ENCODE measurements at places on chromosomes 12 and 14.
A peak's percentile ranks its signal among the peaks of the same experiment; 100 is the strongest.

GRCh38 chr14:54475187-54475899 is 13.4 kb downstream of the GMFB start:
- DNase-seq, result no peak

DNA sequence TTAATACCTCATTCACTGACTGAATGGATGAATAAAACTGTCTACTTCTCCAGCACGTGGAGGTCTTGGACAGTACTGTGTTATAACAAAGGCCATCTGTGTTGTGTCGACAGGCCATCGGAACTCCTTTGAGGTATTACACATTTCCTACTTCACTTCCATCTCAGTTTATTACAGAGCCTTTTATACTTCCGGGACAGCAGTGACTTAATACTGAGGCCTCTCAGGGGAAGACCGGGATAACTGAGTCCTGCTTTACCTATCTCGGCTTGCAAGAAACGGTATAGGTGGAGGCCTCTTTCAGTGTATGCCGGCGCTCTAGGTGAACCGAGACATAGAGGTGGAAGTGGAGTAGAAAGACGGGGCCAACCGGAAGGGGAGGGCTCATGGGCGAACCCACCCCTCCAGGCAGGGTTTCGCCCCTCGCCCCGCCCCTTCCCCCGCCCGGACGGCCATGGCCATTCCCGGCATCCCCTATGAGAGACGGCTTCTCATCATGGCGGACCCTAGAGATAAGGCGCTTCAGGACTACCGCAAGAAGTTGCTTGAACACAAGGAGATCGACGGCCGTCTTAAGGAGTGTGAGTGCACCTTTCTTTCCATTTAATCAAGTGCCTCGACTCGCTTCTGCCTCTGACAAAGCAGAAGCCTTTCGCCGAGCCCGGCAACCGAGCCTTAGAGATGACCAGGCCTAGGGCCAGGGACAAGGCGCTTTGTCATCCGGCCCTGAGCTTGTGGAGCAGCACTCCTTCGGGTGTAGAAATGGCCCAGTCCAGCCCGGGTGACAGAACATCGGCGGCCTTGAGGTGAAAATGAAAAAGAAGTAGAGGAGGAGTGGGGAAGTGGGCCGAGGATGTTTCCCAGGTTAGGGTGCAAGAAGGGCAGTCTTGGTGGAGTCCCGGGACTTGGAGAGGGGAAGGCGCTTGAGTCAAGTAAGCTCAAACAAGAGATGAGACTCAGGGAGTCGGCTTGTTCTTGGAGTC is at the start of gene PSMC6:
Gene PSMC6 (plus strand): TSS at position 477 of the 983 bp plus-strand sequence. CDS start 20 bp downstream, at position 497.
- peak; percentile 90 for DNase-seq

- DNase-seq, result no peak
These were observed 40.4 kb upstream of the NCOR2 start for GRCh38 chr12:124607681-124608425.

DNA sequence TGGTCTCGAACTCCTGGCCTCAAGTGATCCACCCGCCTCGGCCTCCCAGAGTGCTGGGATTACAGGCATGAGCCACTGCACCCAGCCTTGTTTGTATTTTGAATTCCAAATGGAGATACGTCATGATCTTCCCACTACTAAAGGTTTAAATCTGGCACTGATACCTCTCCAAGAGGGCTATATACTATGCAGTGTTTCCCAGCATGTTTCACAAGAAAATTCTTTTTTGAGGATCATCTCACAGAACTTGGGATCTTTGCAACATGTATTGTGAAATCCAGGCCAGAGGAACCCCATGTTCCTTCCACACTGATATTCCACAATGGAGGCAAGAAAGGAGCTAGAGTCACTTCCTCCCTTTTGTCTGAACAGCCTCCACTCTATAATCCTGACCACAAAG is 112.7 kb downstream of the NT5DC3 start:
- DNase-seq, result no peak

GRCh38 chr12:93127107-93127560 is 198.0 kb upstream of the EEA1 start:
- no peak for DNase-seq

DNA sequence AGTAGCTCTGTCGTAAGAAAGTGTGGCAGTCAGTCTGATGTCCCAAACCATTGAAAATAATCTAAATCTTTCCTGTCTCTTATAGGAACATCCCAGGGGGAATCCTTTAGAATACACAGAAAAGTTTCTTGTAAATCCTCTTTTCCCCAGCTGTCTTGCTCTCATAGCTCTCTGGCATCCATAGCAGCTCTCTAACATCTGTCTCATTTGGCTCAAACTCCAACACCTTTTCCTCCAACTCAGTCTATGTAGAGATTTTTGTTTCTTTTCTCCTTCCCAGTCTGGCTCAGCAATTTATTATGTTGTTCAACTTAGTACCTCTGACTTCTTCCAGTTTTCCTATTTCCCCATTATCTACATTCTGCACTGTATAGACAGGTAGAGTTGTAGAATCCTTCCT is 84.4 kb upstream of the NEDD1 start:
- DNase-seq, result no peak

DNA sequence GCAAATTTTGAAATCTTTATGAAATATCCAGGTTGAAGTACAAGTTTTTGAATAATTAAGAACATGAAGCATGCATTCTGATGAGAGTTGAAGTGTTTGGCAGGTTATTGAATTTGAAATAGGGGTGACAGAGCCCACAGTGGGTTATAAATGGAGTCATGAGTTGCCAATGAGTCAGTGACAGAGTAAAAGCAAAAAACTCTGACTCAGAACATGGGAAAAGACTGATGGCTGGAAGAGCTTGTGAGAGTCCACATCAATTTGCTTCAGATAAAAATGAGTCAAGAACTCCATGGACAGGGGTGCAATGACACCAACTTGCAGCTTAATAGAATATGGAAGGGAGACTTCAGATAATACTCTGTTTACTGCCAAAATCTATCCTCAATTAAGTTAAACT is 105.3 kb downstream of the SLC6A15 start:
- DNase-seq, result no peak

DNA sequence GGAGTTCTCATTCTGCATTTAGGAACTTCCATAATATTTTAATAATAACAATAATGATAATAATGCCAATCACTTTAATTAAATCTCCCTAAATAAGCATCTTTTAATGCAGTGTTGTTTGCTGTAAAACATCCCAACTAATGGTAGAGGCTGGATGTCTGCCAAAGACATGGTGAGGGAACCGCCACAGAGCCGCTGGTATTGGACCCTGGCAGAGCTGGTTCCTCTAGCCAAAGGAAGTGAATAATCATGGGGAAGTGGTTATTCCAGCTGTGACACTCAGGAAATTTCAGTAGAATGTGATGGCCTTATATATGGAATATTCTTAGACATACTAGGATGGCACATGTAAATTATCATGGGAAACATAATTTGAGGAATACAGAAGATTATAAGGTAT is 483.3 kb downstream of the ZFP36L1 start:
- no peak for DNase-seq

DNA sequence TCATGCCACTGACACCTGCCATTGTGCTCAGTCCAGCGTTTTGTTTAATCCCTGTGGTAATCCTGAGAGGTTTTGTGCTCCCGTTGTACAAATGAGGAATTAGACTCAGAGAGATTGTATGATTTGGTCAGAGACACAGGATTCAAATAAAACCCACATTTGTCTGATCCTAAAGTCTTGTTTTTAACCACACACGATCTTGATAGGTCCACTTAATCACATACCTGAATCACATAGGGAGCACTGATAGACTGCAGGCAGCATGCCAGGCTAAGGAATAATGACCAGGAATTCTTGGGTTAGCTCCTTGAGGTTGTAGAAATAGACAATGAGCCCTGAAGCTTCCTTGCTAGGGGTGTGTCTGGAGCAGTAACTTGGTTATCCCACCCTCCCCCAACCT is 202.6 kb upstream of the RGS6 start:
- no peak for DNase-seq

- no peak for DNase-seq
These were observed 10.8 kb downstream of the KIF26A start for GRCh38 chr14:104149278-104149595.

DNA sequence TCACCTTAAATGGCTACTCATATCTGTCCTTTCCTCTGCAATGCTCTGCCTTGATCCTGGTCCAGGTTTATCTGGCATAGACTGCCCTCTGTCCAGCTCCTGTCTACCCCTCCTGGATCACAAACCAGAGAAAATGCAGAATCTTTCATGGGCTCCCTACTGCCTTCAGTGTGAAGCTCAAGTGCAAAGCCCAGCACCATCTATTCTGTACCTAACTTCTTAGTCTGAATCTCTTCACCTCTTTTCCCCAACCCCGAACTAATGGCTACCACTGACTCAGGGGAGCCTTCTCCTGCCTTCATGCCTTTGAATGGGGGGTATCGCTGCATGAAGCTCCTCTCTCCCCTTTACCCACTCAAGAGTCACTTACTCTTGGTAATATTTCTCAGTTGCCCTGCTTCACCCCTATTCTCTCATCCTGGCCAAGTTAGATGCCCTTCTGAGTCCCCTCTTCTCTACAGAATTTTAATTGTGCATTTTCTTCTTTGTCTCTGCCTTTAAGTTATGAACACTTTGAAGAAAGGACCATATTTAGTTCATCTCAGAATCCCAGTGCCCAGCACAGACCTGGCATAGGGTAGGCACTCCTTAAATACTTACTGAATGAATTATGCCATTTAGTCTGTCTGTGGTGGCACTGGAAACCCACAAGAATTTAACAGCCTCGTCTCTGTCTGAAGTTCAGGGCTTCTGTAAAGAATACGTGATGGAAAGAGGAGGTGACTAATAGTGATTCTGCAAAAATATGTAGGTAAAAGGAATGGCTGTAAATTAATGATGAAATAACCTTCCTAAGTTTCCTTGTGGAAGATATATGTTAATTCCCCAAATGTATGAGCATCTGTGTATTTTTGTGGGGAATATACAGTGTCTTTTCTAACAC is 191.3 kb upstream of the AMIGO2 start:
- DNase-seq, result peak; percentile 41

GRCh38 chr12:108683906-108684556 is 47.3 kb downstream of the CORO1C start:
- no peak for DNase-seq

DNA sequence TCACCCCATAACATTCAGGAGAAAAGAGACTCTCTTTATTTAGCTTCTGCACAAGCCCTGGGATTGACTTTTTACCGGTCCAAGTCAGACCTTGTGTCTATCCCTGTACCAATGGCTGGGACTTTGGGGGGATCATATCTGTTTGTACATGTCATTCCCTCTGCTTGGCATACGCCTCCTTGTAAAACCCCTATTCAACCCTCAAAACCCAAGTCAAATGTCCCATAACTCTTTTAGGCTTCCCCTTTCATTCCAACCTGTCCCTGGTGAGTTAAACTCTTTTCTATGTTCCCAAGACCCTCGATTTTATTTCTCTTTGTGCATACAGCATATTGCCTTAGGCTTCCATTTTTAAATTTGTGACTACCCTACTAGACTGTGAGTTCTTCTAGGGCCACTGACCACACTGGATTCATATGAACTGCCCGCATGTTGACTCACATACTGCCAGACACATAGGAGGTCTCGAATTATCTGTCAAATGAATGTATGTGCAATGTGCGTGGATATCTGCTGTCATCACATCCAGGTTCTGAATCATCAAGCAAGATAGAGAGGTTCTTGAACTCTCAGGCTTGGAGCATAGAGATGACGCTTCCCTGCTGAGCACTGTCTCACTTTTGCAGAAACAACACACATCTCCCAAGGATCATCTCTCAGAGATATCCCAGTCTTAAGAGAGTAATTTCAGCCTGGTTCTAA is 548.6 kb upstream of the TBX3 start:
- no peak for DNase-seq

DNA sequence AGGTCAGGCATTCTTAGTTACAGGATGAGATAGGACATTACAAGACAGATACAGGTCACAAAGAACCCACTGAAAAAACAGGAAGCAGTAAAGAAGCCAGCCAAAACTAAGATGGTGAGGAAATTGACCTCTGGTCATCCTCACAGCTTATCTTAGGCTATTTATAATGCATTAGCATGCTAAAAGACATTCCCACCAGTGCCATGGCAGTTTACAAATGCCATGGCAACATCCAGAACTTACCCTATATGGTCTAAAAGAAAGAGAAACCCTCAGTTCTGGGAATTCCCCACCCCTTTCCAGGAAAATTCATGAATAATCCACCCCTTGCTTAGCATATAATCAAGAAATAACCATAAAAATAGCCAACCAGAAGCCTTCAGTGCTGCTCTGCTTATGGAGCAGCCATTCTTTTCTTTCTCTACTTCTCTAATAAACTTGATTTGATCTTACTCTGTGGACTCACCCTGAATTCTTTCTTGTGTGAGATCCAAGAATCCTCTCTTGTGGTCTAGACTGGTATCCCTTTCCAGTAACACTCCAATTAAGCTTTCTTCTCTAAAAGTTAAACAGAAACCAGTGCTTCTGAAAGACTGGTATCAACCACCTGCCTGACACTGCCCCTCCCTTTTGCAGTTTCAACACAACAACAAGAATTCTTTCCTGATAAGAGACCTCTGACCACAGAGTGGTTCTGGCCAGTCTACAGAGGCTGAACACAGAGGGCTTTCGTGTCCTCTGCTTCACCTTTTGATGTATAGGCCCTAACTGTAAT is 86.9 kb downstream of the BCAT1 start:
- DNase-seq, result no peak

DNA sequence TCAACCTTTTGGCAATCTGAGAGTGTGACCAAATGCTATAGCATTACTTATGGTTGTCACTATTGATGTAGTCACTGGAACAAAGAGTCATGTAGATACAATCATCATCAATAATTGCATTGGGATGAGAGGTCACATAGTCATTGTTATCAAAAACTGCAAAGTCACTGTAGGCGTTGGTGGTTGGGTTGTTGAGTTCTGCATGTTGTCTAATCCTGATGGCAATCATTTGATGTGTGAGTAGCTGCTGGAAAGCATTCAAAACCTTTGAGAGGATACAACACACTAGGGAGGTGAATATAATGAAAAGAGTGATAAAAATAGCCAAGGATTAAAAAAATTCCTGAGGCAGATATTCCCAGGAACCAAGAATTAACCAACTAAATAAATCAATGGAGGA is 214.7 kb upstream of the SYT10 start:
- no peak for DNase-seq

GRCh38 chr12:99367181-99367580 is 280.4 kb upstream of the GARIN6 start:
- DNase-seq, result no peak

DNA sequence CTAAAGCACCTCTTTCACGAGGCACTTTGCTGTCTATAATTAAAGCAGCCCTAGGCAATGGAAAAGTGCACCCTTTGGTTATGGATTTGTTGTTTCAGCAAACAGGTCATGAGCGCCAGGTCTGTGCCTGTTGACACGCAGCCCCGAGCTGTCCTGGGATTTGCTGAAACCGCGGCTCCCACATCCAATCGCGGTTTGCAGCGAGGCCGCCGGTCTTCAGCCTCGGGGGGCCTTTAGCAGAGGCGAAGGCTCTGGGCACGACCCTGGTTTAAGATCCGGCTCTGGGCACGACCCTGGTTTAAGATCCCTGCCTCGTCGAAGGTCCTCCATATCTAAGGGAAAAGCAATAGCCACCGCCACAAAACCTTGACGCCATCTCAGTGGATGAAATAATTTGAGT is 79.2 kb downstream of the GLT1D1 start:
- DNase-seq, result no peak

DNA sequence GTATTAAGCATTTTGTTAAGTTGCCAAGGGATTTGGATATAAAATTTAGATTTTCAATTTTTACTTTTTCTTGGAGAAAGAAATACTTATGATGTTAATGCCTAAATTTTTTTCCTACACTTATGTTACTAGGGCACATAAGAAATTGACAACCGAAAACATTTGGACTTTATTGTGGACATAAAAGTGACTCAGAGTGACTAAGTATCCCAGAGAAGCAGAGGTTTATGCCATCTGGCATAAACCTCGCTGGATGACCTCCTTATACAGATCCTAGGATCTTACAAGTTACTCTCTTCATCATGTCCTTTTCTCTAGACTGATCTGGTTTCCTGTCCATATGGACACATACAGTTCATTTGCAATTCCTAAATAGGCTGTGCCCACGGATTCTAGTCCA is 89.8 kb downstream of the RERG start:
- DNase-seq, result no peak
